CD4-positive, alpha-beta T cell (primary cell): ENCODE measurements at places on chromosomes 4 and X. TPM values are rescaled to one million over a fixed set of nuclear protein-coding genes. Genes with fewer than 3 reads are reported as not detected.

The GCNA gene
- 2.3 TPM for total RNA-seq

The COX7B2 gene
- not detected for total RNA-seq

The TENT5D gene
- total RNA-seq = not detected

The BMP3 gene
- not detected for total RNA-seq

The TMEM165 gene
- 46.0 TPM for total RNA-seq

The TLL1 gene
- not detected for total RNA-seq

The FHL1 gene
- 28.4 TPM for total RNA-seq
